ENCODE measurements at places on chromosomes 5 and 9. TPM values are rescaled to one million over a fixed set of nuclear protein-coding genes. Genes with fewer than 3 reads are reported as not detected.

The GAS1 gene
- 24.6 TPM for total RNA-seq

GRCh38 chr9:124205686-124206352 lies 51.9 kb upstream of the NEK6 start:
- no peaks in the 10 kb centered on the region for H3K36me3 ChIP-seq
- H3K27me3 ChIP-seq, result peaks cover 2% of the 10 kb centered on the region
- H3K4me3 ChIP-seq, result no peak overlapping the region
- DNase-seq, result no peak

DNA sequence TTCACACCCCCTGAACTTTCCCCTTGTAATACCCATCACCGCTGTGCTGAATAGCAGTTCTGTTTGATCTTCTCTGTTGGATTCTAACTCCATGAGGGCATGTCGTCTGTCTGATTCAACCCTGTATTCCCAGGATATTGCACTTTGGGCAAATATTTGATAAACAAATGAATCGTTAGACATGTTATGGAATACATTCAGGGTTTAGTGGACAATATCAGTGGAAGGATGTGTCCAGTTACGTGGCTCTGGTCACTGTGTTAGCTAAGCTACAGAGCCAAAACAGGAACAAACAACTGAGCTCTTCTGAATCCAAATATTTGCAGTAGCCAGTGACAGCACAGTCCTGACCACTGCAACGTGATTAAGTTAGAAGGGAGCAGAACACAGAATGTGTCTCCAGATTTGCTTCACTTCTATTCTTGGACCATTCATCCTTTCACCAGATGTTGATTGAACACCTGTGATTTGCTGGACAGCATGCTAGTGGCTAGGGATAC lies 13.2 kb downstream of the ANGPTL2 start:
- H3K27ac ChIP-seq, result no peak overlapping the region
- H3K4me3 ChIP-seq, result no peak overlapping the region
- DNase-seq, result no peak

DNA sequence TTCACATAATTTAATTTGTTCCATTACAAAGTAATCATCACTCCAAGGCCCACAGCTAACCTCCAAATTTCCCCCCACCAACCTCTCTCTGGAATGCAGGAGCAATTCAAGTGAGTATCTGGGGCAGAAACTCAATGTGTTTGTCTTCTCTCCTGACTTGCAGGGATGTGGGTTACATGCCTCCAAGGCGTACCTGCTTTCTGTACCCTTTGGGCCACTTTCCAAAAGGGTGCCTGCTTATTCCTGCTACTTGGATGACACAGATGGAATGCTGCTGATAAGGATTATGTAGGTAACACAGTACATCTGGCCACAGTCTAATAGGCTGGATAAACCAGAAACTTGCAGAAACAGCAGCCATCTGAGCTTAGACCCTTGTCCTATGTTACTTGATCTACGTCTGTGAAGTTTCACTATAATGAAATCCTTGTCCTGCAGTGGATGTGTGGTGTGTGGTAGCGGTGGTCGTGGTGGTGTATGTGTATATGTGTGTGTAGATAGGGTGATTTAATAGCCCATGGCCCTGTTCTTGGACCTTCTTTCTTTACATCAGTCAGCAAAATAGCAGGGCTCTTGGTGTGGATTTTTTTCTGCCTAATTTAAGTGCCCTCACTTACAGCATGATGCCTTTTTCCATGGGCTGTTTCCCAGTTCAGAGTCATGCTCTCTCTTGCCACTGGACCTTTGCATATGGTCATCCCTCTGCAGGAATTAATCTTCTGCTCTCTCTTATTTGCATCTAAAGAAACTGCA lies 175.9 kb downstream of the ZDHHC21 start:
- no peak overlapping the region for H3K4me3 ChIP-seq
- no peaks in the 10 kb centered on the region for H3K36me3 ChIP-seq
- no peak for DNase-seq
- no peaks in the 10 kb centered on the region for H3K27me3 ChIP-seq
- no peak overlapping the region for H3K27ac ChIP-seq

GRCh38 chr9:109440117-109440515 lies 58.0 kb downstream of the PTPN3 start:
- H3K27me3 ChIP-seq, result no peaks in the 10 kb centered on the region
- H3K36me3 ChIP-seq, result no peaks in the 10 kb centered on the region
- no peak overlapping the region for H3K27ac ChIP-seq
- no peak overlapping the region for H3K4me3 ChIP-seq
- H3K4me1 ChIP-seq, result peaks cover 26% of the 10 kb centered on the region

The ARL14EPL gene
- total RNA-seq, result not detected

The CCDC171 gene
- total RNA-seq, result 7.2 TPM

DNA sequence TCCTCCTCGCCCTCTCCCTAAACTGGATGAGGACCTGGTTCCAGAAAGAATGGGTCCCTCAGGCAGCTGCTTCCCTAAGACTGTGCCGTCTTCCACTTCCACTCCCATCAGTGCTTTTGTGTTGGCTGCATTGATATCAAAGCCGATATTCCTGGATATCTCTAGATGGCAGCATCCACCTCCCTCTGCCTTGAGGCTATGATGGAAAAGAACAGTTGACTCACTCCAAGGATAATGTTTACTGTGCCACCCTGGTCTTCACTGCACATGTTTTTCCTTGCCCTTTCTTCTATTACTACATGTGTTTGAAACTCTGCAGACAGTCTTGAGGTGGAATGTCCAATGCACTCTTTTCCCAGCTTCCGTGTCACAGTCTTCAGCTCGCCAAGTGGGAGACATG lies 211.6 kb downstream of the MAST4 start:
- H3K4me1 ChIP-seq, result no peaks in the 10 kb centered on the region
- no peak for DNase-seq
- H3K36me3 ChIP-seq, result no peaks in the 10 kb centered on the region
- H3K27ac ChIP-seq, result no peak overlapping the region

The DMRTA1 gene
- 2.7 TPM for total RNA-seq

The GPR151 gene
- not detected for total RNA-seq

DNA sequence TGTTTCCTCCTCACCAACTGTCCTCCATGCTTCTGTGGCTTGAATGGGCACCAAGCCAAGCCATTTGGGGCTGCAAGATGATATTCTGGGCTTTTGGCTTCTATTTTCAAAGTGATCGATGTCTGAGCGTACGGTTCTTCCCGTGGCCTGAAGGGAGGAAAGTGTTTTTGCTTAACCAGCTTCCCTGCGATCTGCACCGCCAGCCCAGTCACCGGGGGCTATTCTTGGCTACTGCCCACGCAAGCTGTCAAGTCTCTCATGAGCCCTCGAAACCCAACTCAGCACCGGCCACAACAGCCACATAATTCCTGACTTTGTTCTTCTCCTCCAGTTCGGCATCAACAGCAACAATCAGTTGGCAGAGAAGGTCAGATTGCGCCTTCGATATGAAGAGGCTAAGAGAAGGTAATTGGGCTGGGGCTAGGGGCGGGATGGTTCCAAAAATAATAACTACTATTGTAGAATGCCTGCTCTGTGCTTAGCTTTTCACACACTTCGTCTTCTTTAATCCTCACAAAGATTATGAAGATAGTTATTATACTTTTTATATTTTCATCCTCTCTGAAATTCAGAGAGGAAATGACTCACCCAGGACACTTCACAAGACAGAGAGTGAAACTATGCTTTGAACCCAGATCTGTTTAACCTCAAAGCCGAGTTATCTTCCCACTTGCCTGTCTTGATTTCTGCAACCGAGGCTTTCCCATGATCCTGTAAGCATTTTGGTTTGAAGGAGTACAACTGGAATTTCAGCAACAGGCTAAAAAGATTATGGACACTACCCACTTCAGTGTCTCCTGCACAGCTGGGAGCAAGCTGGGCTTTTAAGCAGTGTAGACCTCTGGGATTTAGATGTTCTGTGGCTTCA lies 76.4 kb upstream of the RARS1 start:
- peak overlapping the region; percentile 82 for H3K27ac ChIP-seq
- H3K4me1 ChIP-seq, result peaks cover 16% of the 10 kb centered on the region
- no peak overlapping the region for H3K4me3 ChIP-seq

The IFNB1 gene
- not detected for total RNA-seq

- peak within 1 kb of the TSS; percentile 98 for H3K27ac ChIP-seq
- peak within 1 kb of the TSS; percentile 95 for H3K4me3 ChIP-seq
- peak; percentile 35 for DNase-seq
- H3K4me1 ChIP-seq, result peaks cover 25% of the 10 kb centered on the region
These were observed at the start of gene EFNA5 for GRCh38 chr5:107670932-107671741. TSS of gene EFNA5 (minus strand) at chr5:107670937.

The PCA3 gene
- total RNA-seq, result not detected

The BHMT gene
- not detected for total RNA-seq

GRCh38 chr5:72282878-72283277 lies 37.2 kb downstream of the MRPS27 start:
- H3K4me1 ChIP-seq, result no peaks in the 10 kb centered on the region
- H3K27ac ChIP-seq, result no peak overlapping the region
- no peak overlapping the region for H3K4me3 ChIP-seq
- peaks cover 15% of the 10 kb centered on the region for H3K36me3 ChIP-seq
- DNase-seq, result no peak

DNA sequence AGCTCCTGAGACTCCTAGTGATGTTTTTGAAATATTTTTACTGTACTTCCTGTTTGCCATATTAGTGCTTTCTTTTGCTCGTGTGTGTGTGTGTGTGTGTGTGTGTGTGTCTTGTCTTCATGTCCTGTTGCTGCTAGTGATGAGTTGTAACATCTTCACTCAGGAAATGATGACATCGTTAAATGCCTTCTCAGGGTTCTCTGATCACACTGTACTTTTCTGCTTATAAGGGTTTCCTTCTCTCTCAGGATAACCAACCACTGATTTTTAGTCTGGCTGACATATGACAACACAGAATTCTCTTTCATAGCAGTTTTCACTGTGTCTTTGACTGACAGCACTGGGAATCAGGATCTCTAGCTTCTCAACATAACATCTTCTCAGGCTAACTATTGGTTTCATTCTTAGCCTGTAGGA lies 16.1 kb downstream of the SV2C start:
- H3K36me3 ChIP-seq, result no peaks in the 10 kb centered on the region
- H3K4me3 ChIP-seq, result no peak overlapping the region
- H3K4me1 ChIP-seq, result no peaks in the 10 kb centered on the region
- DNase-seq, result no peak
- H3K27ac ChIP-seq, result no peak overlapping the region

- H3K4me1 ChIP-seq, result no peaks in the 10 kb centered on the region
- no peaks in the 10 kb centered on the region for H3K27me3 ChIP-seq
- no peaks in the 10 kb centered on the region for H3K36me3 ChIP-seq
- no peak for DNase-seq
- H3K4me3 ChIP-seq, result no peak overlapping the region
- no peak overlapping the region for H3K27ac ChIP-seq
These were observed 365.1 kb upstream of the NUDT12 start for GRCh38 chr5:103927739-103928138.

DNA sequence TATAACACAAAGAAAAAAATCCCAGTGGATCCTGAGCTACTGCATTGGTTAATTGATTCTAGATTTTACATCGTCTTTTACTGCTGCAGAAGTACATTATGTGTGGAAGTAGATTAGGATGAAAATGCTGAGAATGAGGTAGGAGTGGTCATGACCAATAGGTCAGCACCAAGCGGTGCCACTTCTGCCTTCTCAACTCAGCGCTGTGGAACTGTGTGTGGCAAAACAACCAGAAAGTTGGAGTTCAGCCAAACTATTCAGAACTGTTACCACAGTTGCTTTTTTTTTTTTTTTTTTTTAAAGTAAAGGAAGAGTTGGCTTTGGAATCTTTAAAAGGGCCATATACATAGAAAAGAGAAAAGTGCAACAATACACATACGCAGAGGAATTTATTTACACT lies 24.2 kb downstream of the POU5F2 start:
- no peak overlapping the region for H3K4me3 ChIP-seq
- DNase-seq, result no peak
- peaks cover 2% of the 10 kb centered on the region for H3K36me3 ChIP-seq

The CREB3 gene
- 35.3 TPM for total RNA-seq

- no peak for DNase-seq
- no peak overlapping the region for H3K27ac ChIP-seq
- H3K27me3 ChIP-seq, result peaks cover 94% of the 10 kb centered on the region
- no peaks in the 10 kb centered on the region for H3K36me3 ChIP-seq
These were observed 25.7 kb upstream of the IL9 start for GRCh38 chr5:135921388-135921787.

DNA sequence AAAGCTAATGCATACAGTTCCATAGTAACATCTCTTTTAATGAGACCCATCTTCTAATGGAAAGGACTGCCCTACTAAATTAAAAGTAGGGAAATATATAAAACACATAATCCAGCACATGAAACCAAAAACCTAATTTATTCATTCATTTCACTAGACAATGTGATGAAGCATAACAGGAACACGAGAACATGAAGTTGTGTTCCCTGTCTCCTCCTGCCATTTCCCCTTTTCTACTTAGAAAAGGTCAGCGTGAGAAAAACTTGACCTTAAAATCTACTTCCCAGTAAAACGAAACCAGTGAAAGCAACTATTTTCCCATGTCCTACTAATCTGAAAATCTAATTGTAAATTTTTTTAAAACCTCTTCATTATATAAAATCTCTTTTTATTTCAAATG lies 847.5 kb downstream of the TLE1 start:
- no peaks in the 10 kb centered on the region for H3K4me1 ChIP-seq
- H3K36me3 ChIP-seq, result no peaks in the 10 kb centered on the region
- H3K4me3 ChIP-seq, result no peak overlapping the region
- no peak for DNase-seq

The OTP gene
- 3.1 TPM for total RNA-seq

- no peak overlapping the region for H3K27ac ChIP-seq
- peak; percentile 48 for DNase-seq
- H3K36me3 ChIP-seq, result peaks cover 3% of the 10 kb centered on the region
- peaks cover 49% of the 10 kb centered on the region for H3K27me3 ChIP-seq
These were observed 22.2 kb downstream of the AHRR start for GRCh38 chr5:343461-344401.

DNA sequence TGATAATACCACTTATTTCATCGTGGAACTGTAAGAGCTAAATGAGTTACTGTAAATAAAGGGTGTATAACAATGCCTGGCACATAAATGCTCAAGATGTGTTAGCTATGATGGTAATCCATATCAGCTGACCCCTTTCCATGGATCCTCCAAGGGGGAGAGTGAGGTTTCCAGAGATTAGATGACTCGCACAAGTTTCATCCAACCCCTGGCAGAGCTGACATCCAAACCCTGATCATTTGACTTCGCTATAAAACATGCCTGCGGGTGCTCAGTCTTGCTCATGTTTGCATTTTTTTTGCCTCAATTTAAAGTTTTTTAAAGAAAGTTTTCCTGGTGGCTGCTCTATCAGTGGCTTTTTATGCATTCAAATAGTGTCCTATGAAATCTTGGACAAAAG lies 145.7 kb upstream of the SMIM23 start:
- H3K4me3 ChIP-seq, result no peak overlapping the region
- H3K4me1 ChIP-seq, result peaks cover 26% of the 10 kb centered on the region
- no peaks in the 10 kb centered on the region for H3K27me3 ChIP-seq
- no peaks in the 10 kb centered on the region for H3K36me3 ChIP-seq

- no peak overlapping the region for H3K27ac ChIP-seq
- H3K4me3 ChIP-seq, result no peak overlapping the region
- peaks cover 5% of the 10 kb centered on the region for H3K4me1 ChIP-seq
- DNase-seq, result no peak
These were observed 997.1 kb upstream of the ARRDC3 start for GRCh38 chr5:92380069-92380770.

- no peak overlapping the region for H3K4me3 ChIP-seq
- no peaks in the 10 kb centered on the region for H3K27me3 ChIP-seq
- H3K27ac ChIP-seq, result no peak overlapping the region
- no peaks in the 10 kb centered on the region for H3K36me3 ChIP-seq
- no peak for DNase-seq
- peaks cover 16% of the 10 kb centered on the region for H3K4me1 ChIP-seq
These were observed 89.3 kb upstream of the DMRT1 start for GRCh38 chr9:752201-752600.

- no peaks in the 10 kb centered on the region for H3K27me3 ChIP-seq
- no peaks in the 10 kb centered on the region for H3K4me1 ChIP-seq
- DNase-seq, result no peak
- no peak overlapping the region for H3K4me3 ChIP-seq
- H3K36me3 ChIP-seq, result no peaks in the 10 kb centered on the region
These were observed 208.3 kb upstream of the ITGA1 start for GRCh38 chr5:52579391-52579790.

Data from neural crest cell (in vitro differentiated cells).